ENCODE measurements at places on chromosomes 12 and 14.

DNA sequence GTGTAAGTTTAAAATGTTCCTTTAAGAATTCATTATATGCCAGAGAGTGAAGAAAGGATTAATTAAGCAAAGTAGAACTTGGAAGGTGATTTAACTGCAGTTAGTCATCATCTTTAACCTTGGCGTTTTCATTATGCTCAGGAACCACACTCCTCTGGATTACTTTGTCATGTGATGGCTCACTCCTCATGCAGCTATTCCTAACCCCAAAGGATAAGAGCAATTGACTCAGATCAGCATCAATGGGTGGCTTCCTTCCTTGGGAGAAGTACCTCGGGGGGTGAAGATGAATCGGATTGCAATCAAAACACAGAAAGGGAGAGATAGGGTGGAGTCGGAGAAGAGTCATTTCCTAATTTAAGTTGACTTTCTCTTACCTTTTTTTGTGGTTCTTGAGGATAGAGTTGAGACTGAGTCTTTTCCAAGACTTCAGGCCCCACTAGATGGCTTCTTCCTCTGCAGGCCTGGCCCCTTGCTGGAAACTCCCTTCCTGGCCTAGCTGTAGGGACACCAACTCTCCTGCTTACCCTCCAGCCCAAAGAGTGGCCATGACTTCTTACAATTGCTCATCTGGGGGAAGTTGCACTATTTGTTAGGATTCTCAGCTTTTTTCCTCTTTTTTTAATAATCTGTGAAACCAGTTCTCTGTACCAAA is 238.6 kb upstream of the DDHD1 start:
- H3K27ac ChIP-seq = no peak overlapping the region
- H3K27me3 ChIP-seq = no peaks in the 10 kb centered on the region
- no peaks in the 10 kb centered on the region for H3K4me1 ChIP-seq
- no peaks in the 10 kb centered on the region for H3K36me3 ChIP-seq
- DNase-seq = no peak

DNA sequence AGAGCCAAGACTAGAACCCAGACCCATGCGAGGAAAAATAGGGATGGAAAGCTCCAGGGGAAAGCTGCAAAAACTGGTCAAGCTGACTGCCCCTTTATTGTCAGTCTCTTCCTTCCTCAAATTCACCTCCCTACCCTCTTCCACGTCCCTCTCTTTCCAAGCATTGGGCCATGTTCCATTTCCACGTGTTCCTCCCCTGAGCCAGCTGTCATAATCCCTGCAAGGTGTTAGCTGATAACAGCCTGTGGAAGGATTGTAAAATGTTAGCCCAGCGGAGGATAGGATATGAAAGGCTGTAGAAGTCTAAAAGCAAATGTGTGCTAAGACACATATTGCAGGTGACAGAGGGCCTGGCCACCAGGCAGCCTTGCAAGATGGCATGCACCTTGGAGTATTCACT is 88.0 kb upstream of the MAX start:
- no peaks in the 10 kb centered on the region for H3K27me3 ChIP-seq
- no peaks in the 10 kb centered on the region for H3K36me3 ChIP-seq

DNA sequence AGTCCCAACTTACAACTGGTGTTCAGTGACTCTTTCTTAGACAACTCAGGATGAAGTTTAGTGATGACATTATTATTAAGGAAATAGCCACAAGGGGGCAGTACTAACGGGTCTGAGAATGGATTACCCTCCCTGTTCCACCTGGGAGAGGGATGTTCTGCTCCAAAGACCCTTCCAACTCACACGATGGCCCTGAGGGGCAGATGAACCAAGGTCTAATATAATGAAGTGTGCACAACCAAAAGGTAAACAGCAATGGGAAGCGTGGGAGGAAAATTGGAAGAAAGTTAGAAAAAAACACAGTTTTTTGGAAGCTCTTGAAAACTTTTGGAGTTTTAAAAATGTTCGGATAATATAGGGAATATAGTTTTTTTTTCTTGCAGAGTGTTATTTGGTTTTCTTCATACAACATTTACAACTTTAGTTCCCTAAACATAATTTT is 24.0 kb downstream of the FGF6 start:
- H3K27ac ChIP-seq = no peak overlapping the region
- H3K4me1 ChIP-seq = no peaks in the 10 kb centered on the region
- peak; percentile 45 for DNase-seq
- no peak overlapping the region for H3K4me3 ChIP-seq
- H3K27me3 ChIP-seq = no peaks in the 10 kb centered on the region
- H3K36me3 ChIP-seq = no peaks in the 10 kb centered on the region

GRCh38 chr12:114945351-114945750 is 261.4 kb upstream of the TBX3 start:
- no peaks in the 10 kb centered on the region for H3K27me3 ChIP-seq
- DNase-seq = no peak
- H3K4me3 ChIP-seq = no peak overlapping the region
- H3K4me1 ChIP-seq = no peaks in the 10 kb centered on the region
- no peaks in the 10 kb centered on the region for H3K36me3 ChIP-seq

GRCh38 chr12:32693036-32693435 is 13.9 kb downstream of the DNM1L start:
- H3K27me3 ChIP-seq = no peaks in the 10 kb centered on the region
- no peaks in the 10 kb centered on the region for H3K4me1 ChIP-seq
- 0 out of 2 replicates have a peak, but pooled peaks cover 2% of the 10 kb centered on the region for H3K36me3 ChIP-seq
- no peak overlapping the region for H3K4me3 ChIP-seq

GRCh38 chr12:130117233-130117632 is 45.0 kb upstream of the FZD10 start:
- H3K27me3 ChIP-seq = no peaks in the 10 kb centered on the region
- no peak overlapping the region for H3K4me3 ChIP-seq
- no peaks in the 10 kb centered on the region for H3K36me3 ChIP-seq

DNA sequence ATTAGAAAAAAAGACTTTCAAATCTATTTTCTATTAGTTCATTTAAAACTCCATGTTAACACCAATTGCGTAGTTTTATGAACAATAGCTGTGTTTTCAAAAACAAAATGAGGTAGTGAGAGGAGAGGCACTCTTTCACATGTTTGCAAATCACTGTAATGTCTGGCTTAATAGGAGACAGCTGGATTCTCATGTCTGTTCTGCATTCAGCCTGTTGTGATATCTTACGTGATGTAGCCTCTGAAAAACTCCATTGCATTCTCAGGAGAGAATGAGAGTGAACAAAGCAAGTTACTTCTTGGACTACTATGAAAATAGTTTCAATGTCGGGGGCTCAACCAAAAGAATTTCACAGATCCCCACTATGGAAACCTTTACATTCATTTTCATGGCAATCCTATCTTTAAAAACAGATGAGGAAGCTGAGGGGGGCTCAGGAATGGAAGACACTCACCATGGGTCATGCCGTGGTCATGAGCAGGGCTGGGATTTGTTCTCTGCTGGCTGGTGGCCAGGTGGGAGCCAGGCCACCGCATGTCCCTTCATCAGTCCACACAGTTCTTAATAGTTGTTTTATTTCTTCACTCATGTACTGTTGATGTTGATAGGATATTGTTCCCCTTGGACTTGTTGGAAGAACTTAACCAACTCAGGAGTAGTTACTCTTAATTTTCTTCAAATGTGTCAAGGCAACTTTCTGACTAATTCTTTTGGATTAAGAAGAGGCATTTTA is 346.2 kb upstream of the FAR2 start:
- no peaks in the 10 kb centered on the region for H3K4me1 ChIP-seq
- H3K36me3 ChIP-seq = no peaks in the 10 kb centered on the region
- H3K27ac ChIP-seq = no peak overlapping the region
- H3K27me3 ChIP-seq = no peaks in the 10 kb centered on the region
- no peak overlapping the region for H3K4me3 ChIP-seq

DNA sequence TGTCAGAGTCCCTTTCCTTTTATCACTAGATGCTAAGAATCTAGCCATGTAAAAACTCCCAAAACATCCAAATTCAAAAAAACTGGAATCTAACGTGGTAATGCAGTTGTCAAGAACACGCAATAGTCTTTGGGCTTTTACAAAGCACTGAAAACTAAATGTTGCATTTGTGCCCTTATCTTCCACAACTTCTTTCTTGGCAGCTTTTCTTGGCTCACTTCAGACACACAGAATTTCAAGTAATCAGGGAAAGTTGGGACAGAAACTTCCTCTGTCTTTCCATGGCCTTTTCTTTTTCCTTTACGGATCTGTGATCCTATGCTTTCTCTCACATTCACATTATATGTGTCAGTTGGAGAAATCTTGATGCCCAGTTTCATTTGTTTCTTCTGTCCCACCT is 136.0 kb downstream of the CRADD start:
- H3K4me3 ChIP-seq = no peak overlapping the region
- H3K36me3 ChIP-seq = no peaks in the 10 kb centered on the region
- H3K4me1 ChIP-seq = no peaks in the 10 kb centered on the region
- no peaks in the 10 kb centered on the region for H3K27me3 ChIP-seq
- no peak for DNase-seq

- no peak for DNase-seq
- no peaks in the 10 kb centered on the region for H3K27me3 ChIP-seq
- no peak overlapping the region for H3K4me3 ChIP-seq
Measured at GRCh38 chr14:94542111-94542810, 19.0 kb upstream of the SERPINA4 start.

DNA sequence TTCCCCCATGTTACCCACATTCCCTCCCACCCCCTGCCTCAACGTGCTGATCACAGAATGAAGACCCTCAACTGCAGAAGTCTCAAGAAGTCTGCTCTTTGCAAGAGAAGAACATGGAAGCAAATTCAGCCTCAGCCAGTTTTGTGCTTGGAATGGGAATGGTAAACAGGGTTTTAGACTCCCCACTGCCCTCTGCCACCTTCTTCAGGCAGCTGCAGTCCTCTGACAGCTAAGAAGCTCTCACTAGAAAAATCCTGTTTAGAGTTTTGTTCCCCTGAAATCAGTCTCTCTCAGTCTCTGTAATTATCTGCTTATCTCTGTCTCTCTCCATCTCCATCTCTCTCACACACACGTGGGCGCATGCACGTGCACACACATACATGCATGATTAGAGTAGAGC is 85.4 kb downstream of the CRACR2A start:
- H3K27ac ChIP-seq = no peak overlapping the region
- H3K4me1 ChIP-seq = no peaks in the 10 kb centered on the region
- DNase-seq = no peak
- no peaks in the 10 kb centered on the region for H3K36me3 ChIP-seq
- no peak overlapping the region for H3K4me3 ChIP-seq

DNA sequence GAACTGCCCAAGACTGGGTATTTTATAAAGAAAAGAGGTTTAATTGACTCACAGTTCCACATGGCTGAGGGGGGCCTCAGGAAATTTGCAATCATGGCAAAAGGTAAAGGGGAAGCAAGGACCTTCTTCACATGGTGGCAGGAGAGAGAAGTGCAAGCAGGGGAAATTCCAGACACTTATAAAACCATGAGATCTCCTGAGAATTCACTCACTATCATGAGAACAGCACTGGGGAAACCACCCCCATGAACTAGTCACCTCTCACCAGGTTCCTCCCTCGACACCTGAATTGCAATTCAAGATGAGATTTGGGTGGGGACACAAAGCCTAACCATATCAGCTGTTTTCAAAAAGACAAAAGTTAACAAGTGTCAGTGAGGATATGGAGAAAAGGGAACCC is 112.6 kb downstream of the FOXA1 start:
- no peaks in the 10 kb centered on the region for H3K4me1 ChIP-seq
- no peak for DNase-seq
- no peak overlapping the region for H3K27ac ChIP-seq
- H3K36me3 ChIP-seq = no peaks in the 10 kb centered on the region
- no peaks in the 10 kb centered on the region for H3K27me3 ChIP-seq

GRCh38 chr12:104656921-104657320 is 200.2 kb downstream of the CHST11 start:
- H3K36me3 ChIP-seq = no peaks in the 10 kb centered on the region
- no peak for DNase-seq
- no peak overlapping the region for H3K4me3 ChIP-seq
- 0 out of 2 replicates have a peak, but pooled peaks cover 4% of the 10 kb centered on the region for H3K4me1 ChIP-seq
- no peak overlapping the region for H3K27ac ChIP-seq

GRCh38 chr12:27998170-27998569 is 25.6 kb upstream of the PTHLH start:
- no peak overlapping the region for H3K4me3 ChIP-seq
- H3K27me3 ChIP-seq = no peaks in the 10 kb centered on the region
- H3K36me3 ChIP-seq = no peaks in the 10 kb centered on the region
- no peak overlapping the region for H3K27ac ChIP-seq
- DNase-seq = no peak

DNA sequence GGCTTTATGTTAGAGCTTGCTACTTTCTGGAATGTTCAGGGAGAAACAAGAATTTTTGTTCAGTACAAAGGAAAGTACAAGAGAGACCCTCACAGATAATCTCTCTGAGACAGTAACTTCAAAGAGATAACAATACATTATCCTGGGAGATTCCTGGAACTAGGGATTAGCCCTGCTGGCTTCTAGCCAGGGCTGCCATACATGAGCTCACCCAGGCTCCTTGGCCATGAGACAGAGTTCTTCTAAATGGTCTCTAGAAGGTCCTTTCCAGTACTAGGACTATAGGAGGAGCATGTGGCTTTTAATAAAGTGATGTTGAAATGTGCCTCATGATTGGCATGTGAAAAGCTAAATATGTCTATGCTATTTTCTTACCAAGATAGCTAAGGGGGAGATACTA is 342.5 kb downstream of the EMP1 start:
- no peak for DNase-seq
- no peak overlapping the region for H3K4me3 ChIP-seq
- H3K27ac ChIP-seq = no peak overlapping the region
- H3K36me3 ChIP-seq = no peaks in the 10 kb centered on the region
- no peaks in the 10 kb centered on the region for H3K27me3 ChIP-seq

DNA sequence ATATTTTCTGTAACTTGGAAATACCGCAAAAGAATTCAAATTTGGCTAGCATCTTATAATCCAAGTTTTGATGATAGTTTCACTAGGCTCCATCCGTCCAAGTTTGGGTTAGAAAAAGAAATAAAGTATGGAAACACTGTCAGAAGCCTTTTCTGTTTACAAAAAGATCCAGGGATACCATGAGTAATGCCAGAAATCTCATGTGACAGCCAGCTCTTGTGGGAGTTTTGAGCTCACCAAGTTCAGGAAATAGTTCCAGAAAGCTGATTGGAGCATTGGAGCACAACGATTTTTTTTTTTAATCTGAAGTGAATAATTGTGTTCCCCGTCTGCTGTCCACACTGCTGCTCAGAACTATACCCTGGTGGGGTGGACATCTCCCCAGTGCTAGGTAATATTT is 229.7 kb upstream of the NPAS3 start:
- H3K4me1 ChIP-seq = no peaks in the 10 kb centered on the region
- H3K27me3 ChIP-seq = no peaks in the 10 kb centered on the region

DNA sequence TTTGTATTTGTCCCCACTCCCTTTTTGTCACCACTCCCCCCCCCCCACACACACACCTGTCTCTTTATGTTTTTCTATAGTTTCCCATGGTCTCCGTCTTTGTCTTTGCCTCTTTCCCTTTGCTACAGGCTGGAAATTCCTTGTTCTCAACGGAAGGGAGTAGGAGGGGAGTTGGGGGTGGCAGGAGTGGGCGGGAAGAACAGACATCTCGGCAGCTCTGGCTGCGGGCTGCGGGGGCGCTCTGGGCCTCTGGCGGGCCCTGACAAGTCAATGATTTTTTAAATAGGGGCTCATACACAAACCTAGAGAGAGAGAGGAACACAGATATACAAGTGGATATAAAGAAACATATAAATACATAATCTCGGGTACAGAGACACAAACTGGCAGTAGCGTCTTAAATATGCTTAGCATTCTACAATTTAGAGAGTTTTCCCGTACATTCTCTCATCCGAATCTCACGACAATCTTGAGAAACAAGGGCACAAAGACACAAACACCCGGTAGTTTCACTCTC is 2.4 kb upstream of the NAB2 start:
- H3K4me1 ChIP-seq = peaks cover 3% of the 10 kb centered on the region
- no peak overlapping the region for H3K27ac ChIP-seq
